ENCODE measurements at places on chromosomes 1 and 21.

DNA sequence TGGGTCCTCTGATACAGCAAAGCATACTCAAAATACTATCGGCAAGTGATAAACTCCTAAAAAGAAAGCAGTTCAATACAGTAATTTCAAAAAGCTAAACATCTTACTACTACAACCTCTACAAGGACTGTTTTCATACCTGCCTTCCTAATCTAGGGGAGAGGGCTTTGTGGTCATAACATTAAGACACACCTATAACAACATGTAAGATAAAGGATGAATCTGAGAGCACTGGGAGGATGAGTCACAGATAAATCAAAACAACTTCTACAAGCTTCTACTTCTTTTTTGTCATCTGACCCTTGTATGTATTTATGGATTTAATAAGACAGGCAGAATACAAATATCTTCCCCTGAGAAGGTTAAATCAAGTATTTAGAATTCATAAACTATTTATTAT lies 40.0 kb downstream of the LTN1 start:
- no peak overlapping the region for H3K27ac ChIP-seq
- H3K36me3 ChIP-seq: peaks cover 4% of the 10 kb centered on the region
- H3K4me3 ChIP-seq: no peak overlapping the region

DNA sequence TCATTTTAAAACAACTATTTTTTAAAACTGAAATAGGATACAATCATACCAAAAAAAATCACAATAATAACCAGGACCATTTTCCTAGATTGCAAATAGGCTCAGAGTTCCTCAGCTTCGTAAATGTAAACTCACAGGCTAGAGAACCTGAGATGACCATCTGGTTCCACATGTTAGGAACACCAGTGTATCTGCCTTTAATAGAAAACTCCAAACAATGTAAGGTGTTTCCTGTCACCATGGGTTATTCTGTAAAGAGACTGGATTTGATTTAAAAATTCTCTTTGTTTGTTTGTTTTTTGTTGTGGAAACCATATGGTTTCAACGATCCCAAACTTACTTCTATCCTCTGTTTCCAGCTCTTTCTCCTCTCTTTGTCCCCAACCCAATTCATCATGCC lies 197.5 kb downstream of the ZZZ3 start:
- no peak overlapping the region for H3K27ac ChIP-seq
- no peaks in the 10 kb centered on the region for H3K27me3 ChIP-seq
- no peak for DNase-seq
- no peaks in the 10 kb centered on the region for H3K36me3 ChIP-seq
- H3K4me3 ChIP-seq: no peak overlapping the region
- no peaks in the 10 kb centered on the region for H3K4me1 ChIP-seq

- no peaks in the 10 kb centered on the region for H3K27me3 ChIP-seq
- no peaks in the 10 kb centered on the region for H3K36me3 ChIP-seq
- DNase-seq: peak; percentile 18
- H3K27ac ChIP-seq: no peak overlapping the region
These were observed 79.8 kb upstream of the ROR1 start for GRCh38 chr1:63693944-63694571.

DNA sequence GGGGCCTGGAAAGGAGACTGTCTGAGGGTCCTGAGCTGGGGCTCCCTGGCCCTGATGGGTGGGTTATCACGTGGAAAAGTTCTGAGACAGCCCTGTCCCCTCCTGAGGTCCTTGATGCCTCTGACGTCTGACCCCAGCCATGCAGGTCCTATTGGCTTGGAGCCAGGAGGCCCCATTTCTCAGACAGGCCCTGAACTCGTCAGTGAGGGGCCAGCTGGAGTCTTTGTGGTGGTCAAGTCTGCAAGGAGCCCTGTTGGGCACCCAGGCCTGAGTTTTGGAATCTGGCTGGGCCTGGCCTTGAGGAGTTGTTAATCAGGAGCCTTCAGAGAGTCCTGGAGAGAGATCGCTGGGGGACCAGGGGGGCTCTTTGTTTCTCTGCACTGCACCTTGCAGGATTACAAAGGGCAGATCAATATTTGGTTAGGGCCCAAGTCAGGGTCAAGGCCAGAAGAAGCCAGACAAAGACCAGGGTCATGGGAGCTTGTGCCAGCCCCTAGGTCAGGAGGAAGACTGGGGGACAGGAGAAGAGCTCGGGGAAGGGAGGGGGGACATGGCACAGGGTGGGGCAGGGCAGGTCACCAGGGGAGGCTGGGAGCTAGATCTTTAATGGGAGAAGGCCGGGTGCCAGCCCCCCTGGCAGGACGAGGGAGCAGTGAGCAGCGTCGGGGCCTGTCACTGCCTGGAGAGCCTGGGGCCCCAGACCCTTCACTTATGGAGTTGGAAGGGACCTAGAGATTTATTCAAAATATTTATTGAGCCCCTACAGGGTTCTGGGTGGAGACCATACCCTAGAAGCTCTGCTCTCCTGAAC lies 83.2 kb downstream of the PTPRU start:
- DNase-seq: no peak
- H3K4me1 ChIP-seq: no peaks in the 10 kb centered on the region
- no peaks in the 10 kb centered on the region for H3K27me3 ChIP-seq
- no peak overlapping the region for H3K4me3 ChIP-seq
- no peak overlapping the region for H3K27ac ChIP-seq
- H3K36me3 ChIP-seq: no peaks in the 10 kb centered on the region

Measured in endothelial cell of umbilical vein (primary cell).